IMR-90 (cell line): ENCODE measurements at places on chromosomes 13 and 19.

- DNase-seq, result no peak
These were observed 1.1 kb upstream of the SHC2 start for GRCh38 chr19:461721-462551.

DNA sequence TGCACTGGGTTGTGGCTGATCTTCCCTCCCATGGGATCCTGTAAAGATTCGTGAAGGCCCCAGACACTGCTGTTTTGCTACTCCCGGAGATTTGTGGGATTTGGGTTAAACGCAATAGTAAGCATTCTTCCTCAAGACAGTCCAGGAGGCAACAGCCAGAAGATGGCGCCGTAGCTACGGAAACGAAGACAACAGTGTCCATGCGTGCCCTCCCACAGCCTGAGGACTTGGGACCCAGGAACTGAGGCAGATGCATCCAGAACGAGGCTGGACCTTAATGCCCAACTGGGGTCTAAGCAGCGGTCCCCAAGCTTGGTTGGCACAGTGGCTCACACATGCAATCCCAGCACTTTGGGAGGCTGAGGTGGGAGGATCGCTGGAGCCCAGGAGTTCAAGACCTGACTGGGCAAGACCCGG is 57.6 kb upstream of the ZNF507 start:
- DNase-seq, result peak; percentile 61

- no peak for DNase-seq
These were observed 8.3 kb upstream of the NANOS3 start for GRCh38 chr19:13868663-13869062.

DNA sequence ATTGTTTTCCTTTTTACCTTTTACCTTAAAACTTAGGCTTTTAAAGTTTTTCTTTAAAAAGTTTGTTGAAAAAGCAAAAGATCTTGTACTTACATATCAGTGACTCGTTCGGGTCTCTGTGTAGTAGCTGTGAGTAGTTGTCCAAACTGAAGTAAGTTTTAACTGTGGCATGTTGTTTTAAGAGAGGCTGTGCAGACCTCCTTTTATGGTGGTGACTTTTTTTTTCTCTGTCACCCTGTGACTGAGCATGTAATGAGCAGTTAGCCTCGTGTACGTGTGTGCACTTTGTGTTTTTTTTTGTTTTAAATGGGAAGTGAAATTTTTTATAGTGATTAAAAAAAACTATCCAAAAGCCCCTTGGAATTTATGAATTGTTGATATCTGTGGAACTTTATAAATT is at the start of gene GPR183:
GPR183 (minus strand) TSS at position 153 of the 400 bp plus-strand sequence. CDS start 11,254 bp downstream, outside the sequence.
- DNase-seq, result peak; percentile 43

DNA sequence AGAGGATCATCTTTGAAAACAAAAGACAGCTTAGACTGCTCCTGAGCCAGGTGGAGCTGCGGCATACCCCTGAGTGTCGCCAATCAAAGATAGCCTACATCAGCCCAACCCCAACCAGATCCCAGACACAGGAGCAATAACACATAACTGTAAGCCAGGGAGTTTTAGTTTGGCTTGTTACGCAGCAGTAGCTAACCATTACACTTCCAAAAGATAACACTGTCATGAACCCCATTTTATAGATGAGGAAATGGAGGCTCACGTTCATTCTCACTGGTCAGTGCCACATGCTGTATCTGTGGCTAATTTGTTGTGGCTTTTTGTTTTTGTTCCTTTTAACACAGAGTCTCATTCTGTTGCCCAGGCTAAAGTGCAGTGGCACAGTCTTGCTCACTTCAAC is 47.3 kb downstream of the TINCR start:
- no peak for DNase-seq

DNA sequence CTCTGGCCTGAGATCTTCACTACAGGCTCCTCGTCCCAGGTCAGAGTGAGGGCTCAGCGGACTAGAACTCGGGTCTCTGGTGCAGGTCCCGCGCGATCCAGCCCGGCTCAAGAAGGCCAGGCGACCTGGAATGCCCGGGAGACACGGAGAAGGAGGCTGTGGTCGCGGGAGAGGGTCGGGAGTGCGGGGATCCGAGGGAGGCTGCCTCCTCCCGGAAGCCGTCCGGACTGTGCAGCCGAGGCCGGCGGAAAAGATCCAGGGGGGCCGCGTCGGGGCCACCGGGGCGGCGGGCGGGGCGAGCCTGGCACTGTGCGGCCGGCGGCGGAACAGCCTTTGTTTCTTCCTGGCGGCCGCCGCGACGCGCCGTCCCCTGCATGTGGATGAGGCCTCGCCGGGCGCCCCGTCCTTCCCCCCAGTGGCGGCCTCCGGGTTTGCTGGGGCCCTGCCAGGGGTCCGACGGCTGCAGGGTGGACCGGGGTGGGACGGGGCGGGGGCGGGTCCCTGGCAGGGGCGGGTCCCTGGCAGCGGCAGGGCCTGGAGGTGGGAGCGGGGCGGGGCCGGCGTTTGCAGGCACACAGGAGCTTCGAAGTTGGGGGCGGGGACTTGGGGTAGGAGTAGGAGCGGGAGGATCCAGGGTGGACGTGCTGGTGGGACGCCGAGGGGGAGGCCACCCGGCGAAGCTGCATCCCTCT is 1.0 kb upstream of the SLC7A10 start:
- DNase-seq, result no peak
